NCI-H146 (cell line): ENCODE measurements at places on chromosomes 7 and 10.

GRCh38 chr7:150734254-150734653, 3.0 kb upstream of the GIMAP5 start:
- no peak for DNase-seq

DNA sequence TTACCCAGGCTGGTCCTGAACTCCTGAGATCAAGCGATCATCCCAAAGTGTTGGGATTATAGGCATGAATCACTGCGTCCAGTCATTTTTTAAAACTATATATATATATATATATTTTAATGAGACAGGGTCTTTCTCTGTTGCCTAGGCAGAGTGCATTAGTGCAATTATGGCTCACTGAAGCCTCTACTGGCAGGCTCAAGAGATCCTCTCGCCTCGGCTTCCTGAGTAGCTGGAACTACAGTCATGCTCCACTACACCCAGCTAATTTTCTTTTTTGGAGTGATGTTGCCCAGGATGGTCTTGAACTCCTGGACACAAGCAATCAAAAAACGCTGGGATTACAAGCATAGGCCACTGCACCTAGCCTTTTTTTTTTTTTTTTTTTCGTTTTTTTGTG, 55.3 kb upstream of the KAT6B start:
- DNase-seq: no peak

DNA sequence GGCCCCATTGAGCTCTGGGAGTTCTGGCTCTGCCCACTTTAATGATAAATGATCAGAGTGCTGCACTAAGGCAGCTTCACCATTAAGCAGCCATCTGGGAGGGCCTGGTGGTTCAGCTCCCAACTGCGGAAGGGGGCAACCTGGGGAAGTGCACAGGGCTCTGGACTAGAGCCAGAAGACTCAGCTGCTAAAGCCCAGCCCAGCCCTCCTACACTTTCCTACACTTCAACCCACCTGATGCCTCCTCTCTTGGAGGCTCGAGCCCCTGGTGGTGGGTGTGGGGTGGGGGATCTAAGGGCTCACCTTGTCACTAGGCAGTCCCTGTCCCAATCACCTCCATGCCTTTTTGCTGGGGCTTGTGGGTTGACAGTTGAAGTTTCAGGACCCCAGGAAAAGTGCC, 60.6 kb upstream of the ANTXRL start:
- no peak for DNase-seq

GRCh38 chr10:6162589-6163356, 40.0 kb upstream of the PFKFB3 start:
- DNase-seq: peak; percentile 56

GRCh38 chr10:121157998-121158397, 306.8 kb downstream of the WDR11 start:
- DNase-seq: no peak
